ENCODE measurements at places on chromosomes 7 and 10.
A peak's percentile ranks its signal among the peaks of the same experiment; 100 is the strongest.

GRCh38 chr7:12716134-12716681 lies 28.8 kb downstream of the ARL4A start:
- DNase-seq = no peak

GRCh38 chr7:6218329-6218728 lies 54.1 kb downstream of the CYTH3 start:
- DNase-seq = no peak

DNA sequence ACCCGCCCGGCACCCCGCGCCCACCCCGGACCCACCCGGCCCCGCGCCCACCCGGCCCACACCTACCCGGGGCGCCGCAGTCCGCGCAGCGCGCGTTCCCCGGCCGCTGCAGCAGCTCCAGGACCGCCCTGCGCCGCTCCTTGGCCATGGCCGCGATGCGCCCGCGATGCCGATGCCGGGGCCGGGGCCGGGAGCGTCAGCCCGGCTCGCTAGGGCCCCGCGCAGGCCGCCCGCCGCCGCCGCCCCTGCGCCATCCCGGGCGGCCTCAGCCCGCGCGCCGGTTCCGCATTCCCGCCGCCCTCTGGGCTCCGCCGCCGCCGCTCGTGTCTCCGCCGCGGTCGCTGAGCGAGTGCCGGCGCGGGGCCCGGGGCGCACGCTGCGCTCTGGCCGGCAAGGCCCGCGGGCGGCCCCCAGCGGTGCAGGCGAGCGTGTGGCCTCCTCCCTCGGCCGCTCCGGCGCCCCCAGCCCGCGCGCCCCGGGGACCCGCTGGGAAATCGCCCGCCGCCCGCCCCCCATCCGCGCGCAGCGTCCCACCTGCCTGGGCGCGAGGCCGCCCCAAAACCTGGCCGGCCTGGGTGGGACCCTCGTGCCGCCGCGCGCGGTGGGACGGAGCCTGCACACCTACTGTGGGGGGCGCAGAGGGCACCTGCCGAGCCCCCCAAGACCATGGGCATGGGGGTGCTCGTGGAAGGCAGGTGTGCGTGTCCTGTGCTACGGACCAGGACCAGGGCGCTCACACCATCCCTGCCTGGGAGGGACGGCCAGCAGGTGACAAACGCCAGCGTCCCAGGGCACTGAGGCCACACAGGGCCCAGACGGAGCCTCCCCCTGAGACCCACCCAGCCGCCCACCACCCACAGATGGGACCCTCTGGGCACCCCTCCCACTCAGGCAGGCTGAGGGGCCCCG lies at the start of gene ADAP1:
Gene ADAP1 (minus strand): TSS at position 351 of the 909 bp plus-strand sequence. CDS start 203 bp downstream, at position 148.
- peak; percentile 42 for DNase-seq

DNA sequence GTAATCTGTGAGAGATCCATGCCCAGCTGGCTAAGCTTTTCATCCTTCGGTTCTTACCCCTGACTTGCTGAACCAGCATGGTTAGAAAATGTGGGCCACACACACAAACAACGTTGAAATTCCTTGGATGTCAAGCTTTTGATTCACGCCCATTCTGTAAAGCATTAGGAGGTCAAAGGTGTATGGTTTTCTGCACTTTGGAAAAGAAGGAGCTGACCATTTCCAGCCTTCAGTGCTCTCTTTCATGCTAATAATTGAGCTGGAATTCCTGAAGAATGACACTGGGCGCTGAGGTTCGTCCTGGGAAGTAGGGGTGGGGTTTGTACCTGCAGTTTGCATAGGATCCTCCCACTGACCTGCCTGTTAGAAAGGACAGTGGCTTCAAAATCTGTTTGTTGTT lies 23.1 kb downstream of the KLF6 start:
- peak; percentile 36 for DNase-seq

DNA sequence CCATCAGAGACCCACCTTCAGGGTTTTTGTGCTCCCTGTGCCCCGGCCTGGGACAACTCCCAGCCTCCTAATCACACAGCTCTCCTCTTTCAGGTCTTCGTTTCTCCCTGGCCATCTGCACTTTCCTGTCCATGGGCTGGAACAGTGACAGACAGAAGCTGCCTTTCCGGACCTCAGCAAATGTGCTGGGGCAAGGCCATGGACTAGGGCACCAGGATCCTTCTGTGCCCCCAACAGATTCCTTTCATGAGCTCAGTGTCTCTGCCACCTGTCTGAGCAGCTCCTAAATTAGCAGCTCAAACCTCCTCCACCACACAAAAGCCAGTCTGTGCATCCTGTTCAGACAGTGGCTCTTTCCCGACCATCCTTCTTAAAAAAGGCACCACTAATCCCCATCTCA lies 41.9 kb upstream of the FRMD4A start:
- DNase-seq = no peak

- DNase-seq = no peak
These were observed 691.3 kb downstream of the KCNMA1 start for GRCh38 chr10:76946270-76946669.

GRCh38 chr10:91043173-91043910 lies 122.5 kb upstream of the ANKRD1 start:
- DNase-seq = no peak

- DNase-seq = no peak
These were observed 3.7 kb upstream of the JCAD start for GRCh38 chr10:30063099-30063498.

DNA sequence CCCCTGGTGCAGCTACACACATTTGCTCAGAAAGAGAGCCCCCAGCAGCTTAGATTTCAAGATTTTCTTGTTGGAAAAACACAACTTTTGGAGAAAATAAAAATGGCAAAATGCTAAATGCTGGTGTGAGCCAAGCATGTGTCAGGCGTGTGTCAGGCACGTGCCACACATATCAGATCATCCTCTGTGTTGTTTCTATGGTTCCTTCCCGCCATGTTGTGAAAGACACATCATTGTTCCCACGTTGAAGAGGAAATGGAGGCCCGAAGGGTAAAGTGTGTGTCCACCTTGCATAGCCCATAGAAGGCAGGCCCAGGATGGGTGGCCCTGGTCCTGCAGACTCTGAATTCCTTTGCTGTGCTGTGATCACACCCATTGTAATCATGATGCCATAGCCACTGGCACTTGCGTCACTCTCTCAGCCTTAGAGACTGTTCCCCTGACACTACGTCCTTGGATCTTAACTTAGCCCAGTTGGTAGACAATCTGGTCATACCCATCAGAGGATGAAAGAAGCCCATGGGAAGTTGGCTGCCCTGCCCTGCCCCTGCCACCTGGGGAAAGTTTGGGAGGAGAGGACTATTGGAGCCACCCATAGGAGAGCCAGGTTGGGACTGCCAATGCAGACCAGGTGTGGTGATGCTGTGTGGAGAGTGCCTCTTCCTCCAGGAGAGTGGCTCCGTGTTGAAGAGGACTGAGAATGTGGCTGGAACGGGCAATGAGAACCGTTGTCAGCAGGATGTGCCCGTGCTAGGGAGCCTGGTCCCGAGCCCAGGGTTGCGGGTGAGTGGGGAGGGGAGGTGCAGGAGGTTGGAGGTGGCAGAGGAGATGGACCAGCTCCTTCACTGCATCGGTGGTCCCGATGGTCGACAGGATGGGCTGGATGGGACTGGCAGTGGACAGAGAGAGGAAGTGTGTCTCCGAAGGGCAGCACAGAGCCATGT lies 65.6 kb upstream of the IGFBP3 start:
- no peak for DNase-seq

DNA sequence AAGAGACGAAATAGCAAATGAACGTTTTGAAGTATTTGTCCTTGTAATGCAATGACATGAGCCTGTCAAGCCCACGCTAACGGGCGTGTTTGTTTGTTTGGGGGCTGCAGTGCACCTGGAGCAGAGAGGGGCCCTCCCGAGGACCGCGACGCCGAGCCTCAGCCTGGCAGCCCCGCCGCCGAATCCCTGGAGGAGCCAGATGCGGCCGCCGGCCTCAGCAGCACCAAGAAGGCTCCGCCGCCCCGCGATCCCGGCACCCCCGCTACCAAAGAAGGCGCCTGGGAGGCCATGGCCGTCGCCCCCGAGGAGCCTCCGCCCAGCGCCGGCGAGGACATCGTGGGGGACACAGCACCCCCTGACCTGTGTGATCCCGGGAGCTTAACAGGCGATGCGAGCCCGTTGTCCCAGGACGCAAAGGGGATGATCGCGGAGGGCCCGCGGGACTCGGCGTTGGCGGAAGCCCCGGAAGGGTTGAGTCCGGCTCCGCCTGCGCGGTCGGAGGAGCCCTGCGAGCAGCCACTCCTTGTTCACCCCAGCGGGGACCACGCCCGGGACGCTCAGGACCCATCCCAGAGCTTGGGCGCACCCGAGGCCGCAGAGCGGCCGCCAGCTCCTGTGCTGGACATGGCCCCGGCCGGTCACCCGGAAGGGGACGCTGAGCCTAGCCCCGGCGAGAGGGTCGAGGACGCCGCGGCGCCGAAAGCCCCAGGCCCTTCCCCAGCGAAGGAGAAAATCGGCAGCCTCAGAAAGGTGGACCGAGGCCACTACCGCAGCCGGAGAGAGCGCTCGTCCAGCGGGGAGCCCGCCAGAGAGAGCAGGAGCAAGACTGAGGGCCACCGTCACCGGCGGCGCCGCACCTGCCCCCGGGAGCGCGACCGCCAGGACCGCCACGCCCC lies 118.5 kb downstream of the CYTH3 start:
- DNase-seq = no peak

Measured in WTC11 (cell line).